ENCODE measurements at places on chromosomes 16 and 17.
A peak's percentile ranks its signal among the peaks of the same experiment; 100 is the strongest.

DNA sequence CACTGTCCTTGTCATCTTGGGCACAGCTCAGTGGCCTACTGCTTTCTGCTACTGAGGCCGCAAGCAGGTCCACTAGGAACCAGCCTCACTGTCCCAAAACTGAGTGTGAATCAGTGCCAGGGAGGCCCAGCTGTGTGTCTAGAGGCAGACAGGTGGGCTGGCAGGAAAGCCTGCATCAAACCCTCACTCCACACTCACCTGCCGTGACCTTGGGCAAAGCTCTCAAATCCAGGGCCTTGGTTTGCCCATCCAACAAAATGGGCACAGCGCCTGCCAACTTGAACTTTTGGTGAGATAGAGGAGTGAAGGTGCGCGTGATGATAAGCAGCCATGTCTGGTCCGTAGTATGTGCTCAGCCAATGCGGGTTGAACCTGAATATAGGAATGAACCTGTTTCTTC, 14.8 kb downstream of the ATP2C2 start:
- no peak for DNase-seq

DNA sequence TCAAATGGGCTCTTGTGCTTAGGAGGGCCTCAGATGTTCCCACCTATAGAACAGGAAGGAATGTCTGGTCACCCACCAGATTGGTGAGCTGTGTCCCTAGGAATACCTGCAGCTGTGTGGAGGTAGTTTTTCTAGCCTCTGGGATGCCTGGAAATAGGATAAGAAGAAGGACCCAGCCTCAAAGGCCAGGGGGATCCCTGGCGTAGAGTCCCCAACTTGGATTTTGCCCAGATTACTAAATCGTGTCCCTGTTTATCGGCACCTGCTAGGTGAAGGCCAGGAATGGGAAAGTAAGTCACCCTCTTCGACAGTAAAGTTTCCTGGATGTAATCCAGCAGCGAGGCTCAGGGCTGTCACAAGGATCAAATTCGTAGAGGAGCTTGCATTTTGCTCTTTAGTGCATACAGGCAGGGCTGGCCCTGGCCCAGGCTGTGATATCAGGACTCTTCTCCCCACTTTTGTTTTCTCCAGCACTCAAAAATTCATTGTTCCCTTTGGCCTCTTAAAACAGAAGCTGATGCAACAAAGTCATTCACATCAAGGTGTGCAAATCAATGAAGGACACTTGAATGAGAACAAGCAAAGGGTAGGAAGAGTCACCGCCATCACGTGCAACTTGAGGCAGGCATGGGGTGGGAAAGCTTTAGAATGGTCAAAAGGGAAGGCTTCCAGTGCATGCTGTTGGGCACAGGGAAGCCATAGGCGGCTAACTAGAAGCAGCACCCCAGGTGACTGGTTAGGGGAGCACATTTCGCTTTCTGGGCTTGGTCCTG, 7.5 kb downstream of the SLC13A2 start:
- no peak for DNase-seq

- no peak for DNase-seq
Measured at GRCh38 chr16:27725236-27726000, 175.5 kb downstream of the KATNIP start.

GRCh38 chr17:17684906-17685774, 3.9 kb downstream of the RAI1 start:
- DNase-seq = no peak

DNA sequence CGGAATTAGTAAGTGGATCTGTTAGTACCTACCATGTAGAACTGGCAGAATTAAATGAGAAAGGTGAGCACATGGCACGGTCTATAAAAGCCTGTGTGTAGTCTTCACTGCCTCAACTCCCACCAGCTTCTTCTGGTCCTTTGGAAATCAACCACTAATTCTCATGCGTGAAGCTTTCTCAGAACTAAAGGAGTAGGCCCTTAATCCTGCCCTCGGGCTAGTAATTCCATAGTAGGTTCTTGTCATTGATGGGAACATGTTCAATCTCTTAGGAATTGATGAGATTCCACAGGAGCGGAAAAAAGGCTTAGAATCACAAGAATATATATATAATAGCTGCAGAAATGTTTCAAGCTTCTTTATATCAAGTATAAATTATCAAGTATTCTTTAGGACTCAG, 21.7 kb downstream of the CDR2 start:
- DNase-seq = no peak

DNA sequence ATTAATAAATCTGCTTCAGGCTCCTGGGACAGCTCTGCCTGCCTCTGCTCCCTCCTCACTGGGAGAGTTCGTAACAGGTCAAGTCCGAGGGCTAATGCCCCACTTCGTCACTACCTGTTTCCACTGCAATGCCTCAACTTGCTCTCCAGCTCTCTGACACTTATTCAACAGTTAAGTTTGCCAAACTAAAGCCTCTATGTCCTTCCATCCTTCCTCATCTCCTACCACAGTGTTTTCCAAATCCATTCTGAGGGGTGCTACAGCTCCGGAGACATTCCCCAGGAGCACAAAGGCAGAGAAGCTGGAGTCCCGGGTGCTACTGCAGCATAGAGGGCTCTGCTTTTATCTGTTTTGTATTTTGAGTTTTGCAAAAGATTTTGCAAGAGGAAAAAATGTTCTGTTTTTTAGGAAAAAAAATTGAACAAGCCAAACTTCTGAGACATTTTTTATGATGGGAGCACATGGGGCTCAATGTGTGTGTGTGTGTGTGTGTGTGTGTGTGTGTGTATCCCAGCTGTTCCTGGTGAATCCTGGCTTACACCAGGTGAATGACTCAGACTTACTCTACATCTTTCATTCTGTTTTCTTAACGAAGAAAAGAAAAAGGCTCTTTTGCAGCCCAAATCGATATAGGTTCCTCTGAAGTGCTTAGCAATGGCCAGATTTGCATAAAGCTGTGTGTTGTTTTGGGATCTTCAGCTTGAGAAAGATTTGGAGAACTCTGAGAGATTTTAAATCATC, 46.1 kb upstream of the MYOCD start:
- no peak for DNase-seq

GRCh38 chr16:11583166-11583565, 3.6 kb downstream of the LITAF start:
- no peak for DNase-seq

GRCh38 chr17:47719411-47720152, 13.5 kb upstream of the TBX21 start:
- no peak for DNase-seq

DNA sequence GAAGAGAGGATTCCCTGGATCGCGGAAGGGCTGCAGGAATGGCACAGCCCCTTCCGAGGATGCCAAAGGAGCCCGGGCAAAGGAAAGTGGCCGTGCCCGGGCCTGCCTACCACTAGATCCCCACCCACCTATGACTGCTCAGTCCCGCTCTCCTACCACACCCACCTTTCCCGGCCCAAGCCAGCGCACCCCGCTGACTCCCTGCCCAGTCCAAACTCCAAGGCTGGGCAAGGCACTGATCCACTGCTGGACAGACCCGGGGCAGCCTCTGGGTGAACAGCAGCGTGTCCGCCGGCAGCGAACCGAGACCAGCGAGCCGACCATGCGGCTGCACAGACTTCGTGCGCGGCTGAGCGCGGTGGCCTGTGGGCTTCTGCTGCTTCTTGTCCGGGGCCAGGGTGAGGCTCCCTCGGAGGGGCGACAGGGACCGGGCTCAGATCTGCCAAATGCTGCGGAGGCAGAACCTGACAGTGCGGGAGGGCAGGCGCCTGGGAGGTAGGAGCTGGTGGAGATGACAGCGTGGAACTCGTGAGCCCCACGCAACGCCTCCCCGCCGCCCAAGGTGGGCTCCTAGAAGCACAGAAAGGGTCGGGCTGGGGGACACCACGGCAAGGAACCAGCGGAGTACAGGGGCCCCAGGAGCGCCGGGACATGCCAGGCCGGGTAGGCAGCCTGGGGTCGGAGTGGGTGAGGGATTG, at the start of gene CES2:
Gene CES2 (plus strand): TSS at position 203 of the 698 bp plus-strand sequence. CDS start 120 bp downstream, at position 323.
- no peak for DNase-seq

DNA sequence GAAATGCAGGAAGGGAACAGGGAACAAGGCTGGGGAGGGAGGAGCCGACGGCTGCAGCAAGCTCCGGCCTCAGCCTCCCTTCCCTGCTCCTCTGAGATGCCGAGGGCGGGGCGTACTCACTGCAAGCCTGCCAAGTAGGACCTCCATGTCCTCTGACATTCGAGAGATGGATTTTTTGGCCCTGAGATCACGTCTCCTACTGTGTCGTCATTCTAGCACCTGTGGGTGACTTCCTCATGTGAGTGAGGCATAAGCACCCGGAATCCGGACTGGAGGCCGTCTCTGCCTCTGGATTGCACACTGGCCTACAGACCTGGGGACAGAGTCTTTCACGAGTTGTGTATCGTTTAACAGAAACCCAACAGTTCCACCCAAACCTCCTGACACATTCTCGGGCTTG, 14.5 kb downstream of the MRM3 start:
- DNase-seq = no peak

DNA sequence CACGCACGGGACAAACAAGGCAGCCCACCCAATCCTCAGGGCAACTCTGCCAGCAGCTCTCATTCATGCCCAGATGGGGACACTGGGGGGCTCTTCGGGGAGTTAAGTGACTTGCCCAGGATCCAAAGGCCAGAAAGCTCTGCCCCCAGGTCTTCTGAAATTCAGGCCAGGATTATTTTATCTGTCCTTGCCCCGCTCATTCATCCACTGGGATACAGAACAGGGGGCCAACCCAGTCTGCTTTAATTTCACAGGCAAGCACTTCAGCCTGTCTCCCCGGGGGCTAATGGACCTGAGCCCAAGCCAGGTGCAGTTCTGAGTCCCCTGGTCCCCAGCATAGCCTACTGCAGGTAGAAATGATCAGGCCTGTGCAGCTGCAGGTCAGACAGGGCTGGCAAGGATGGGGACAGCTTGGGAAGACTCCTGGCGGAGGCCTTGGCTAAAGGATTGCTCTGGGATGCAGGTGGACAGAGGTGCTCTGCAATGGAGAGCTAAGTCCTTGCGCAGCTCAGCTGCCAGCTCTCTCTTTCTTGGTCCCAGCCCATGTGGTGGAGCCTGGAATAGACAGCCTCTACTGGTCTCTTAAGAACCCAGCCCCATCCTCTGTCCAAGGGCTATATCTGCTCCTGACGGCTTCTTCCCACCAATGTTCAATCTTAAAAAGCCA, 766 bp upstream of the B3GNT9 start:
- no peak for DNase-seq

- no peak for DNase-seq
Measured at GRCh38 chr17:41579484-41580243, 7.0 kb downstream of the KRT14 start.

GRCh38 chr17:43694081-43694870, 32.6 kb upstream of the MEOX1 start:
- DNase-seq = peak; percentile 10

DNA sequence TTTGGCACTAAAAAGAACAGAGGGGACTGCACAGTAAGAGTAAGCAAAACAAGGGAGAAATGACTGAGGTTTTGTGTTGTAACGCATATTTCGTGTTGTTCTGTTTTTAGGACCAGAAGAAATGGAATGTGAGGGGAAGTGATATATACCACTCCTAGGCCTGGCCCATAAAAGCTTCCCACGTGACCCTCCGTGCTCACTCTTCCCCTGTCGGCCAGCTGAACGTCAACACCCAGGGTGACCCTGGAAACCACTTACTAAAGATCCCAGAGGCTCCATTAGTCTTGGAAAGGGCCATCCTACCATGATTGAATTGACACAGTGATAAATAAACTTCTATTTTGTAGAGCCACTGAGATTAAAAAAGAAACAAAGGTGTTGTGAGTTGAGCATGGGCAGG, 79.8 kb downstream of the HELZ start:
- DNase-seq = no peak

DNA sequence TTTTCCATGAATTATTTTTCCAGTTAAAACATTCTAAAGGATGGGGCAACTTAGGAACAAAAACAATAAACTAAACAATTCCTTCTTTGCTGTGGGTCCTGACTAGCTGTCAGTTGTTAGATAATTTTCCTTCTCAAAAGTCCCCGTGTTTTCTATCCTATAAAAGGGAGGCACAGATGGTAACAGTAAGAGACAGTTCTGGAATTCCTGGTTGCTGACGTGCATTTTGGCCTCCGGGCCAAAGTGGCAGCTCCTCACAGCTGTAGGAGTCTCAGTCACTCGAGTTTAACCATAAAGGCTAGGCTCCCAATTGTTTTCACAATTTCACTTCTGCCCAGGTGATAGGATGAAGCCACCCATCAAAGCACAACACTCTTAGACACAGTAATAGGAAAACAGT, 77.0 kb upstream of the ZNF423 start:
- DNase-seq = no peak

DNA sequence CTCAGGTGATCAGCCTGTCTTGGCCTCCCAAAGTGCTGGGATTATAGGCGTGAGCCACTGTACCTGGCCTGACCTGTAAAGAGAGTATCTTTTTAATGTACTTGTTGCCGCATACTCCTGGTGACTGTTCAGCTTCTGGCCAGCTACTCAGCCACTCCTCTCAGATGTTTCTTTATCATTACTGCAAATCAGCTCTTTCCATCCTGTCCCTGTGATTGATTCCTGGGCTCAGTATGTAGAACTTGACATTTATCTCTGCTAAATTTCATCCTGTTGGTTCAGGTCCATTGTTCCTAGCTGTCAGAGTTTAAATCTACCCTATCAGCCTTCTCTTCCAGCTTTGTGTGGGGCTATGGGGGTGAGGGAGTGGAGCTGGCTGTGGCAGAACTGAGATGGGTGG, 211.5 kb upstream of the ASIC2 start:
- no peak for DNase-seq

- no peak for DNase-seq
Measured at GRCh38 chr16:23570992-23571632, 13.6 kb downstream of the UBFD1 start.

DNA sequence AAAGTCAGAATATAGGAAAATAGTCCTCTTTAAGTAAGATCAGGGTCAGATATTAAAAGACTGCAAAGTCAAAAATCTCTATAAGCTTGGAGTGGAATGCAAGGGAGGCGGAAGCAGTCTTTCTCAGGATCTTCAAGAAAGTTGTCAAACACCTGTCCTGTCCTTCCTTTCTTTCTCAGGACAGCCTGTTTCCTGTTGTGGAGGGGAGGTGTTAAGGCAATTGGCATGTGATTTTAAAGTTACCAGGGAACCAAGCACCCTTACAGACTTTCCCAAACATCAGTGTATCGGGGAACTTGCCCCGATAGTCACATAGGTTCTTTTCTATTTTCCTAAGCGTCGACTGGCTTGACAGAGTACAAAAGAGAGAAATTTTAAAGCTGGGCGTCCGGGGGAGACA, 2.1 kb downstream of the ATP5PD start:
- no peak for DNase-seq

Data from esophagus squamous epithelium (tissue), 5 donors.